ENCODE measurements at places on chromosomes 5 and 9.
A peak's percentile ranks its signal among the peaks of the same experiment; 100 is the strongest.

- no peak for DNase-seq
Observed at GRCh38 chr9:121207371-121207940, 5.8 kb upstream of the RAB14 start.

DNA sequence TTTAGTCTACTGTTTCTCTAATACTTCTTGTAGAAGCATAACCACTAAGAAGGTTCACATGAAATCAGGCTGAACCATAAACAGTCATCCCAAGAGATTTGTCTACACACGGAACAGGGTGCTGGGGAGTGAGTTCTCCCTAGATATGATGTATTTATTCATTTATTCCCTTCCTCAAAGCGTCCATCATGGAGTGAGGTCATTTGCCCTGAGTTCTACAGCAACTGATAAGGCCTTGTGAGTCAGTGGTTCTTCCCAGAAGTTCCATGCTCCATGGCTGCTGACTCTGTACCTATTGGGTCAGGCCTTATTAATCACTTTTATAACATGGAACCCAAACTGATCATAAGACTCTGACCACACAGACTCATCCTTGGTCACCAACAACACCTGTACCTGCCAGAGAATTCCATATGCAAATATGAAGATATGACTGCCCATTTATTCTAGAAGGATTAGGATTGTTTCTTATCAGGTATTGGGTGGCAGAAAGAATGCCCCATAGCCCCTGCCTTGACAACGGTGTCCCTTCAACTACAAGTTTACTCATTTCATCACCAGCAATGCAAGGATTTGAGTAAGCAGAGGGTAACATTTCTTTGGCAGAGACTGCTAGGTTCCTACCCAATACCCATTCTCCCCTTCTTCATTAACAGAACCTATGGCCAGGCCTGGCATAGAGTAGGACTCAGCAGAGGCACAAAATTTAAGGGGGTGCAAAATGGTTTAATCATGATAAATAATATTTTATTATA, 118.1 kb downstream of the LHFPL2 start:
- no peak for DNase-seq

DNA sequence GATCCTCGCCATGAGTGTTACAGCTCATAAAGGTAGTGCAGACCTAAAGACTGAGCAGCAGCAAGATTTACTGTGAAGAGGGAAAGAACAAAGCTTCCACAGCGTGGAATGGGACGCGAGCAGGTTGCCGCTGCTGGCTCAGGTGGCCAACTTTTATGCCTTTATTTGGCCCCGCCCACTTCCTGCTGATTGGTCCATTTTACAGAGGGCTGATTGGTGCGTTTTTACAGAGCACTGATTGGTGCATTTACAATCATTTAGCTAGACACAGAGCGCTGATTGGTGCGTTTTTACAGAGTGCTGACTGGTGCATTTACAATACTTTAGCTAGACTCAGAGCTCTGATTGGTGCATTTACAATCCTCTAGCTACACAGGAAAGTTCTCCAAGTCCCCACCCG, 13.9 kb downstream of the PLK2 start:
- DNase-seq = no peak

GRCh38 chr5:90939211-90939610, 380.6 kb downstream of the ADGRV1 start:
- DNase-seq = peak; percentile 77

- no peak for DNase-seq
Observed at GRCh38 chr9:128677794-128678193, 11.2 kb upstream of the SET start.

GRCh38 chr9:134289241-134289875, 36.9 kb upstream of the RXRA start:
- DNase-seq = no peak

GRCh38 chr5:135494196-135494595, 41.6 kb downstream of the NEUROG1 start:
- DNase-seq = no peak

GRCh38 chr5:1851290-1851934, 31.3 kb downstream of the IRX4 start:
- no peak for DNase-seq

GRCh38 chr9:135070198-135070951, 17.1 kb upstream of the OLFM1 start:
- DNase-seq = no peak

DNA sequence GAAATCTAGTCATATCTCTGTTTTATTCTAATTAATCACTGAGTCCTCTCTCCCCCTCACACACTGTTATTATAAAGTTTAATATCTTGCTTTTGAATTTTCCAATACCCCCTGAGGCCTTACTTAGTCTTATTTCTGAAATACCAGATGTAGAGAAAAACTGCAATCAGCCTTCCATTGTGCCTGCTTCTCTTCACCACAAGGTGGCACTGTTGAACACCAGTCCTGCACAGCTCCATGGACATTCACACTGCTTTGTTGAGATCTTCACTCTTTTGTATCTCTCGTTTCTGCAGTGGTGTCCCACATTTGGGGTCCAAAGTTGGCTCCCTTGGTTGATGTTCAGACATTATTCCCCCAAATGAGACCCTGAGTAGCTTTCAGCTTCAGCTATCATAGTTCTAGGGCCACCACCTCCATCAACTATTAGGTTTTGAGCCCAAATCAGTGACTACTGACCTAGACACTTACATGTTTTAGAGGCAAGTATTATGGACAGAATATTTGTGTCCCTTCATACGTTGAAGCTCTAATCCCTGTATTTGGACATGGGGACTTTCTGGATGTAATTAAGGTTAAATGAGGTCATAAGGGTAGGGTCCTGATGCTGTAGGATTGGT, 24.3 kb downstream of the BOD1 start:
- no peak for DNase-seq

DNA sequence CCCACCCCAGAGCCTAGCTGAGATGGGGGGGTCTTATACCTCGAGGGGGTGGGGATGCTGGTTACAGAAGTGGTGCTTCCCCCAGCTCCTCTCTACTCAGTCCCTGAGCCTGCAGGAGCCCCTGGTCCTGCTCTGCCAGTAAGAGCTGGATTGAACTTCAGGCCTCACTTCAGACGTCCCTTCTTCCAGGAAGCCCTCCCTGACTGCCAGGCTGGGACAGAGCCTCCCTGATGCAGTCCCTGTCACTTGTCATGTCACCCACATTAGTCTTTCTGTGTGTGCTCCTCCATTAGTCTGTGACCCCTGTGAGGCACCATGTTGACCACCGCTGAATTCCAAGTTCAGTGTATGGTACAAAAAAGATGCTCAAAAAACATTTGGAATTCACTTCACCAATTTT, 78.7 kb upstream of the ASS1 start:
- no peak for DNase-seq

DNA sequence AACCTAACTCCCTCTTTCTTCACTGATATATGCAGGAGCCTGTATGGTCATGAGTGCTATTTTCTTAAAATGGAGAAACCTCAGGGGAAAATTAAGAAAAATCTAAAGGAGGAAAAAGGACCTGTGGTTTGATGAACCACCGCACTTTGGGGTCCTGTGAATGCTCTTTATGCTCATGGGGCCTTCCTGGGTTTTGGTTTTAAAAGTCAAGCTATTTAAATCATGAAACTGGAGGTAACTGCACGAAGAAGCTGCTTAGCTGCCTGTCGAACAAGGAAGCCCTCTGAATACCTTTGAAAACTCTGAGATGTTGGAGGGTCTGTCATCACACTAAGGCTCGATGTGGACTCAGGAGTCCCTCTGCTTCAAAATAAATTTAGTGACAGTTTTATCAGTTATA, 564.5 kb upstream of the ADAMTS16 start:
- DNase-seq = no peak

- DNase-seq = no peak
Observed at GRCh38 chr5:38379350-38379937, 121.1 kb downstream of the EGFLAM start.

DNA sequence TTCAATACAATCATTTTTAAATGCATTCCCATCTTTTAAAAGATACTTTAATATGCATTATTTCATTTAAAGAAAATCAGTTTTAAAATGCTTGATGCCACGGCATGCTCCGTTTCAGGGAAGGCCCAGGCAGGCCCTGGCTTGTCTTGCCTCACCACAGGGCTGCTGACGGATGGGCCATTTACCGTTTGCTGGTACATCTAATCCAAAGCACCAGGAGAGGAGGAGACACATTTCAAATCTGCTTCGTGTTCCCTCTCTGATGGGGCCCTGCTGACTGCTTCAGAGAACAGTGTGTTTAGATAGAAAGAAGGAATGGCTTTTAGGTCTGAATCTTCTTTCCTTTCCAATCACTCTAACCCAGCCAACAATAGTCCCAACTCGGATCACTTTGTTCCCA, 185.2 kb downstream of the DCP2 start:
- DNase-seq = no peak

DNA sequence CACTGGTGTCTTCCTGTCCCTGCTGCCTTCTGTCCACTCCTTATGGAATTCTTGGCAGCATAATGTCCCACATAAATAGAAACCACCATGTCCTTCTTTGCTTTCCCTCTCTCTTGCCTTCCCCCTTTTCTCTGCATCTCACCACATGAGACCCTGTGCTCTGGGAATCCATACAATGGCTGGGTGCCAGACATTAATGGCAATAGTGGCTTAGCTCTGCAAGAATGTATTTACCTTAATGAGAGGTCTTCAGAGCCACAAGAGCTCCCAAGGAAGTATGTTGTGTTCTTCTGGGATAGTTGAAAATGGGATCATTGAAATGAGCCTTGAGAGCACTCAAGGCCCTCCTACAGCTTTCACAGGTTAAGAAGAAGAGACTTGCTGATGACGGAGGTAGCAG, 58.7 kb downstream of the ADAMTS16 start:
- no peak for DNase-seq

GRCh38 chr5:120327180-120327579, 136.9 kb upstream of the PRR16 start:
- DNase-seq = no peak

GRCh38 chr5:168409591-168410458, 76.4 kb upstream of the RARS1 start:
- DNase-seq = no peak

DNA sequence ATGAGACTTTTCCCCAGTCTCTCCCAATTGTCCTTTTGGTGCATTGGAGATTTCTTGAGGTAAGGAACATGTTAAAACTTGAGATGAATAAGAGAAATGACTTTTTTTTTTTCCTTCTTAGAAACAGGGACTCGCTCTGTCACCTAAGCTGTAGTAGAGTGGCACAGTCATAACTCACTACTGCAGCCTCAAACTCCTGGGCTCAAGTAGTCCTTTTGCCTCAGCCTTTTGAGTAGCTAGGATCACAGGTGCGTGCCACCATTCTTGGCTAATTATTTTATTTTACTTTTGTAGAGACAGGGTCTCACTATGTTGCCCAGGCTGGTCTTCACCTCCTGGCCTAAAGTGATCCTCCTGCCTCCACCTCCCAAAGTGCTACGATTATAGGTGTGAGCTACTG, 25.9 kb downstream of the CDC42SE2 start:
- DNase-seq = no peak

GRCh38 chr5:141657937-141658545, 6.8 kb upstream of the FCHSD1 start:
- DNase-seq = no peak

GRCh38 chr5:141623186-141623585, 4.4 kb upstream of the DIAPH1 start:
- no peak for DNase-seq

DNA sequence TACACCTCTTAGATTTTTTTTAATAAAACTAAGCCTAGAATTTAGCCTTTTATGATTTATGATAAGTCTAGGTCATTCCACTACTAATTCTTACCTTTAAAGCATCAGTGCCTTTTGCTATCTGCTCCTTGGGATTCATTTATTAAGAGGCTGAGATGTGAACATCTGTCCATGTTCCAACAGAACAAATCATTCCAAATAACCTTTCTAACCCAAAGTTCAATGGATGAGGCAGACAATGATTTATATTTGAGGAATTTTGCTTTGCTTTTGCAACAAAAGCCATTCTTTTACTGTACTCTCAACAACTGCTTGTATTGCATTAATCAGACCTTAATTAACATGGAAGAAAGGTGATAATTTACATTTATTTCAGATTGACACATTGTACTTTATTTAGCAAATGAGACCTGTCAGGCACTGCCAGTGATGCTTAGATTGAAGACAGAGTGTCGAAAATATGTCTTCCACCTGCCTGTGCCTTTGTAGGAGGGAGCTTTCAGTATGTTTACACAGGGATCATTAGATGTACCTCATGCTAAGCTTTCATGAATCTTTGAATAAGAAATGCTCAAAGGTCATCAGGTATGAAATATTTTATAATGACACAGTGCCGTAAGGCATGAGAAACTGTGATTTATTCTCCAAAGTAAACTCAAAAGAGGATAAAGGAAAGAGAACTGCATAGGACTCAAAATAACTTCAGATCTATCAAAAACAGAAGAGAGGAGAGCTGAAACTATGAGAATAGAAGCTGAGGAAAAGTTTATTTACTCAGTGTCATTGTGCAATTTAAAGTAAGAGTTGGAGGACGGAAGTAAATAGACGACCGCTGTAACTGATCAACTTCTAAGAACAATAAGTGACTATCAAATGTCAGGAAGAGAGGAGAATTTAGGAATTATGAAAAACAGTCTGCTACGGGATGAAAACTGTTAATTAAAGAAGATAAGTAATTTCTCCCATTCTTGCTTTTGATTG, 36.7 kb upstream of the IZUMO3 start:
- no peak for DNase-seq

DNA sequence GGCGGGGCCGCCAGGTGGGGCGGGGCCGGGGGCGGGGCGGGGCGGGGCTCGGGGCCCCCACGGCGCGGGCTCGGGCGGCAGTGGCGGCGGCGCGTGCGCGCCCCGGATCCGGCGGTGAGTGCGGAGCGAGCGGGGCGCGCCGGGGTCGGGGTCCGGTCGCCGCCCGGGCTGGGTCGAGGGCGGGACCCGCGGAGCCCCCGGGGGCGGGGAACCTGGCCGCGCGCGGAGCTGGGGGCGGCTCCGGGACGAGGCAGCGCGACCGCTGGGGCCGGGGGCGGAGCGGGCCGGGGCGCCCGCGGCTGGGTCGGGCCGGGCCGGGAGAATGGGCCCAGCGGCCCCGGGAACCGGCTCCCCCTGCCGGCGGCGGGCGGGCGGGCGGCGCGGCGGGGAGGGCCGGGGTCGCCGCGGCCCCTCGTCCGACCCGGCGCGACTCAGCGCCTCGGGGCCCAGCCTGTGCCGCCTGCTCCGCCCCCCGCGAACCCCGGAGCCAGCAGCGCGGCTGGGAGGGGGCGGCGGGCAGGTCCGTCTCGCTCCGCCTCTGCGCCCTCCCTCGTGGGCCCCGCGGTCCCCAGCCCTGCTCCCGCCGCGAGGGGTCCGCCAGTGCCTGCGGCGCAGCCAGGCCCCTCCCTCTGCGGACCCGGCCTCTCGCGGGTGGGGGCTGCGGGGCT, 3.1 kb downstream of the EGFL7 start:
- DNase-seq = no peak

DNA sequence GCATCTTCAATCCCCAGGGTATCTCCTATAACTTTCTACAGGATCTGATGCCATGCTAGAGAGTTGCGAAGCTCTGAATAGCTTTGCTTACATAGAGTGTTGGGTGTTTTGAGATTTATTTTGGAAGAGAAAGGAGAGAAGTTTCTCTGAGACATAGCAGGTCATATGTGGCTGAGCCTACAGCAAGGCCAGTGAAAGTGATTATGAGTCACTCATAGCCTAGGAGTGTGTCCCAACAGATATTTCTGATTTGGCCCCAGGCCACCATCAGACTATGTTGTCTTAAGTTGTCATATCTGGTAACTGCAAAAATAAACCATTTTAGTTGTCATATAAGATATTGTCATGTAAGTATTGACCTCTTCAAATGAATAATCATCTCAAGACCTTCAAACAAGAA, 132.0 kb upstream of the RAI14 start:
- no peak for DNase-seq
